ENCODE measurements at places on chromosomes 13 and 19.

DNA sequence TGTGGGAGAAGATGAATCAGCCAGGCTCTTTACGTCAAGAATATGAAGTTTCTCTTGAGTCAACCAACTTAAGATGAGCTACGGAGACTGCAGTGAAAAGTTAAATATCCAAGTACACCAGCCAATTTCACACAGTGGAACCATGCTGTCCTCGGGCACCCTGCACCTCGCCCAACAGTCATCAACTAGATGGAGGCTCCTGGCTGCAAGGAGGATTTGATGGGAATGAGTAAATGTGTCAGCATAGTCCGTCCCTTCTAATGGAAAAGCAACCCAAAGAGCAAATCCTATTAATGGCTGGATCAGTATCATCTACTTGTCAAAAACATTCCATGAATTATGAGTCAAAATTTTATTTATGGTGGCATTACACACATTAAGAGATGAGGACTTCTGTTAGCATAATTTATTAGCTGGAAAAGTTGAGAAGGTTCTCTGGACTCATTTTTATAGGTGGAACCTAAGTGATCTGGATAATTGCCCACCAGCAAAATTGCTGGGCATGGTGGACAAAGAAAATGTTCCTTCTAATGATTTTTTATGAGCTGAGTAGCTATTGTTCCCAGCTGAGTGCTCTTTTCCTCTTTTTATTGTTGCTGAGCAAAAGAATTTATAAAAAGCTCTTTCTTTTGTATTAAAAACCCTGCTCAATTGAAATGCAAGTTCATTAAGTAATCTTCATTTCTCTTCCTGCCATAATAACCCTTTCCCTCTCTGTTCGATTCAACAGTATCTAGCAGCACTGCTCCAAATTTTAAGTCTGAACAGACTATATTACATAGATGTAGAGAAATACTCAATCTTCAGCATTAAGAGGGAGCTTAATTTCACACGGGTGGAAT is 88.4 kb downstream of the DNAJC15 start:
- no peak for DNase-seq

- DNase-seq: no peak
These were observed 17.1 kb downstream of the LSM14A start for GRCh38 chr19:34189199-34189916.

GRCh38 chr19:10260141-10260584 is 8.1 kb downstream of the MRPL4 start:
- peak; percentile 68 for DNase-seq

DNA sequence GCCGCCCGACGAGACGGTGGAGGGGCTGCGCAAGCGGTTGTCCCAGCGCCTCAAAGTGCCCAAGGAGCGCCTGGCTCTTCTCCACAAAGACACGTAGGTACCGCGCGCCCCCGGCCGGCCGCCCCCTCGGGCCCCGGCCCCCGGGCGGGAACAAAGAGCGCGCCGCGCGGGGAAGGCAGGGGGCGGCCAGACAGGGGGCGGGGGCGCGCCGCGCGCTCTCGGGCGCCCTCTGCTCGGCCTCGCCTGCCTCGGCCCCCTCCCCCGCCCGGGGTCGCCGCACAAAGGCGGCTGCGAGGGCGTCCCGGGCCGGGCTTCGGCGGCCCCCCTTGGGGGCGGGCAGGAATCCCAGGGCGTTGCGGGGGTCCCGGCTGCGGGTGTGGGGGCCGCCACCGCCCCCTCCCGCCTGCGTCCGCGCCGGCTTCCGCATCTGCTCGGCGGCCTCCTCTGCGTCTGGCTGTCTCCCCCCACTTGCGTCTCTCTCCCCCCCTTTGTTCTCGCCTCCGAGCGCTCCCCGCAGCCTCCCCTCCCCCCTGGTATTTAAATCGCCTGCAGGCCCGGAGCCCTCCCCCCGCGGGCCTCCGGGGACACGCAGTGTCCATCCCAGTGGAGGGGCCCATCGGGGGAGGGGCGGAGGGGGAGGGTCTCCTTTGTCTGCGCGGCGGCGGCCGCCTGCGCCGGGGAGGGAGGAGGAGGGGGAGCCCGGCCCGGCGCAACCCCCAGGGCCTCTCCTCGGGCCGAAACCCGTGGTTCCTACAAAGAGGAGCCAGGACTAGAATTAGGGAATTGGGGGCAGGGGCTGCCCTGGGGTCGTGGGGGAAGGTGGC is 2.3 kb downstream of the MIDN start:
- DNase-seq: peak; percentile 54

DNA sequence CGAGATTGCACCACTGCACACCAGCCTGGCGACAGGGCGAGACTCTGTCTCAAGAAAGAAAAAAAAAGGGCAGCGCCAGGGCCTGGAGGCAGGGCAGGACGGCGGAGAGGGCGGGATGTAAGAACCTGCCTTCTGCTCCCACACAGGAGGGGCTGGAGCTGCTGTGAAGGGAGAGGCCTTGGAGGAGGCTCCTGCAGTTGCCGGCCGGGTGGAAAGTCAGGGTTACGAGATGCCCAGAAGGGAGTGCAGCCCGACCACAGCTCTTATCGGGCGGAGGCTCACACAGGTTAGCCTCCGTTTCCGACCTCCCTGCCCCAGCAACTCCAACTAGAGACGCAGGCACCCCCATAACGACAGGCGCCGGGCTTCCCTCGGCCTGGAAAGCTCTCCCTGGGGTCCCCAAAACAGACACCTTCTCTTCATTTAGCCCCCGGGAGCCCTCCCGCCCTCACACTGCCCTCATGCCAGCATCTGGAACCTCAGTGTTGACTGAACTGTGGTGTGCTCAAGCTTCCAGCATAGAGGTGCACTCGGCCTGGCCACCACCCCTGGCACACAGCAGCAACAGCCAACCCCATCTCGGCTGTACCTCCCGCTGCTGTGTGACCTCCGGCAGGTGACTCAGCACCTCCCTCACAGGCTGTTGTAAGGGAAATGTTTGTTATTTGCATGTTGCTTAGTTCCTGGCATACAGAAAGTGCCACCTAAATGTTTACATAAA is 1.4 kb downstream of the PLPP2 start:
- peak; percentile 41 for DNase-seq

DNA sequence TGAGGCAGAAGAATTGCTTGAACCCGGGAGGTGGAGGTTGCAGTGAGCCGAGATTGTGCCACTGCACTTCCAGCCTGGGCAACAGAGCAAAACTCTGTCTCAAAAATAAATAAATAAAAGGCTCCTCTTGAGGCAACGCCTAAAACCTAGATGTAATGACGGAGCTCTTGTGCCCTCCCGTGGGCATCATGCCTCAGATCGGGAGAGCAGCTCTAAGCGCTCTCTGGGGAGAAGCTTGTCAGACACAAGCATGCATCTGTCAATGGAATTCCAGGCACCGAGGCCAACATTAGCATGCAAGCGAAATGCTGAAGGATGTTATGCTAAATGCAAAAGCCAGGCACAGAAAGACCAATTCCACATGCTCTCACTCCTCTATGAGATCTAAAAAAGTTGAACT is 45.6 kb upstream of the MRI1 start:
- no peak for DNase-seq

All from CD4-positive, alpha-beta T cell treated with Interleukin-2 at 100 ng/mL for 4 hours (primary cell).